Caco-2 (cell line): ENCODE measurements at places on chromosomes 13 and 19.

DNA sequence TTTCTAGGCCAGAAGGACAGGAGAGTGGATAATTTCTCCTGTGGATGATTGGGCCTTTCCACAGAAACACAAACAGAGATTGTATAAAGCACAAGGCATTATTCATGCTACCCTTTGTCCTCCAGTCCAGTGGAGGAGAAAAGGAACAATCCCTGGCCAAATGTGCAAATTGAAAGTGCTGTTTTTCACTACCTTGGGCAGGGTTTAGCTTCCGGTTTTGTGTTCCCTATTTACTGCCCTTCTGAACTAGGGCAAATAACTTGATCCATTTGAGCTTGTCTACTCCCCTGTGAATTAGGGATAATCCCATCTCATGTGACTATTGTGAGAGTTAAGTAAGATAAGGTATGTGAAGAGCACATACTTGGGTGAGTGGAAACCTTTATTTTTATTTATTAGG, 13.3 kb downstream of the PDX1 start:
- DNase-seq: no peak

DNA sequence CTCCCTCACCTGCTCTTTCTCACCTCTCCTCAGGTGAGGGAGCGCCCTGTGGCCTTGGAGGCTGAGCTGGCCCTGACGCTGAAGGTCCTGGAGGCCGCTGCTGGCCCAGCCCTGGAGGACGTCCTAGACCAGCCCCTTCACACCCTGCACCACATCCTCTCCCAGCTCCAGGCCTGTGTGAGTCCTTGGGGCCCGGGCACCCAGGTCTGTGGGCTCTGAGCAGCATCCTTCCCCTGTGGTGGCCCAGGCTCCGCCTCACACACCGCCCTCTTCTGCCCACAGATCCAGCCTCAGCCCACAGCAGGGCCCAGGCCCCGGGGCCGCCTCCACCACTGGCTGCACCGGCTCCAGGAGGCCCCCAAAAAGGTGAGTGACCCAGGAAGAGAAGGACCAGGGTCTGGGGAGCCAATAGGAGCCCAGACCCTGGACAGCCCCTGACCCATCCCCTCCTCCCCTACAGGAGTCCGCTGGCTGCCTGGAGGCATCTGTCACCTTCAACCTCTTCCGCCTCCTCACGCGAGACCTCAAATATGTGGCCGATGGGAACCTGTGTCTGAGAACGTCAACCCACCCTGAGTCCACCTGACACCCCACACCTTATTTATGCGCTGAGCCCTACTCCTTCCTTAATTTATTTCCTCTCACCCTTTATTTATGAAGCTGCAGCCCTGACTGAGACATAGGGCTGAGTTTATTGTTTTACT, 1.9 kb downstream of the IFNL1 start:
- no peak for DNase-seq

GRCh38 chr13:63307228-63307627, 1891.6 kb upstream of the PCDH20 start:
- no peak for DNase-seq

- DNase-seq: no peak
Observed at GRCh38 chr19:14181906-14182305, 24.1 kb downstream of the ADGRL1 start.

- DNase-seq: no peak
Observed at GRCh38 chr19:5356918-5357317, 16.3 kb upstream of the PTPRS start.

GRCh38 chr13:113796211-113796963, 37.4 kb downstream of the TMEM255B start:
- DNase-seq: no peak

GRCh38 chr13:45510672-45511071, 45.9 kb downstream of the COG3 start:
- no peak for DNase-seq

DNA sequence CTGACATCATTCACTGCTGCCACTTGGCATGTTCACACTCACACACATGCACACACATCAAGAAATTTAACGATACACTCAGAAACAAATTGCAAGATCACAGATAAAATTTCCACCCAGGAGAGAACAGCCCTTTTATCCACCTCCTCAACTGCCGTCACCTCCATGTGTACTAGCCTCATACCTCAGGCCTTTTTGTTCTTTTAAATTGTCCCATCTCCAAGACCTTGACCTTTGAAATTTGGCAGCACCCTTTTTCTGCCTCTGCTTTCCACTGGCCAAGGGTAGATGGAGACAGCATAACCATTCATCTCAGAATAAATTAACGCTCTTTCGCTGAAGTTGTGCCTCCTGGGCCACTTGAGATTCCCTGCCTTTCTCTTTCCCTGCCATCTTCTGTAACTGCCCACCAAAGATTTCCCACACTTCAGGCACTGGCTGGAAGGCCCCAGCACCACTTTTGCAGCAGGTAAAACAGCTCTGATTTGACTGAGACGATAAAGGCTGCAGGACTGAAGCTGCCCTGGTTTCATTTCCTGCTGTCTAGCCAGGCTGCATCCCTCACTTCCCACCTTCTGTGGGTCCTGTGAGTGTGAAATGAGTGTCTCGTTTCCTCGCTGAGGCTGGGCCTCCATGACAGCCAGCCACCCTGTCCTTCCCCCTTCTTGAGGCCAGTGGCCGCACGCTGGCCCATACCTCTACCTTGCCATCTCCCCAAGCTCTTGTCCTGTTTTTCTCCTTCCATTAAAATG, 39.3 kb downstream of the MBNL2 start:
- no peak for DNase-seq

GRCh38 chr19:5023128-5023571, 54.2 kb downstream of the KDM4B start:
- no peak for DNase-seq

DNA sequence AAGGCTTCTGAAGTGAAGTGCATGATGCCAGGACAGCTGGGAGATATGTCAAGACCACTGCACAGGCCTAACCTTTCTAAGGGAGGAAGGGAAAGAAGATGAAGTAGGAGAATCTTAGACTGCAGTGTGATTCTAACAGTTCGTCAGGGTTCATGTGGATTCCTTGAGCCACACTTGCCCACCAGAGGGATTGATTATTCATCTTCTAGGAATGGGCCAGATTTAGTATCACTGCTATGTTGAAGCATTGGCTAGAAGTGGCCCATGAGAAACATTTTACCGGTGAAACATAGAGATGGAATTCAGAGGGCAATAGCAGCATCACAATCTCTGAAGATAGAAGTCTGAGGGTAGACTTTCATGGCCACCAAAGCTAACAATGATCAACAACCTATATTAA, 550.8 kb upstream of the SLITRK1 start:
- DNase-seq: no peak

DNA sequence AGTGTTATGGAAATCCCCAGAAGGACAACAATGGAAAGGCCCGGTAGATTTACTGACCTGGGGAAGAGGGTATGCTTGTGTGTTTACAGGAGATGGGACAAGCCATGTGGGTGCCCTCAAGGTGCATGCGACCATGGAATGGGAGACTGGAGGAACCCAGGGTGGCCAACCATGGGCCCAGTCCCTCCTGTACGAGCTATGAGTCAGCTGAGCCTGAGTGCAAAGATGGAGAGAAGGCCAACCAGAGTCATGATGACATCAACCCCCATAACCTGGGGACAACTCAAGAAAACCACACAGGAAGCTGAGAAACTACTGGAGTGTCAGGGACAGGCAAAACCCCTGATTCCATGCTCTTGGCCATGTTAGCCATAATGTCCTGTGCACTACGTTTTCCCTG, 7.8 kb downstream of the ZNF350 start:
- no peak for DNase-seq

DNA sequence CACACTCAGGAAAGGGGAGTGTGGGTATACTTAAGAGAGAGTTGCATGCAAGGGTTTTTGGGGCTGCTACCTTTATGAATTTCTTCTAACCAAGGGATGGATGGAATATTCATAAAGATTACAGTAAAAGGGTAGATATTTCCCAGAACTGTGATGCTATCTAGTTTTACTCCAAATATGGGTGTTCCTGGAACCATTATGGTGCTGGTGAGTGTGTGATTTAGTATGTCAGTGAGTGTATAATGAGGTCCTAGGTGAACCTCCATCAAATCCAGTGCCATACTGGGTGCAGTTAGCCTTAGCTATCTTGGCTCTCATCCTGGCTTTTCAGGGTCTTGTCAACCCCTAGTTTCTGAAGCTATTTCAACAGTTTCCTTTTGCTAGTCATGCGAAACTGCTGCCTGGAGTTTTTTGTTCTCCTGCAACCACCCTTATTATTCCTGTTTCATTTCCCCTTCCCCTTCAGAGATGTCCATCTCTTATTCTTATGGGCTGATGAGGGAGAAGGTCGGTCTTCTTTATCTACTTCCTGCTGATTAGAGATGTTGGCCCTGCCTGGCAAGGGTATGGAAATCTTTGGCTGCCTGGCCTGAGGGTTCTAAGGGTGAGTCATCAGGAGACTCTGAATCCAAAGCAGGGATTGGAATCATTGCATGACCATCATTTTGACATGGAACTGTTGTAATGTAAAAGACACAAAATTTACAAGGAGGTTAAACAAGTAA, 202.3 kb downstream of the NBEA start:
- no peak for DNase-seq

DNA sequence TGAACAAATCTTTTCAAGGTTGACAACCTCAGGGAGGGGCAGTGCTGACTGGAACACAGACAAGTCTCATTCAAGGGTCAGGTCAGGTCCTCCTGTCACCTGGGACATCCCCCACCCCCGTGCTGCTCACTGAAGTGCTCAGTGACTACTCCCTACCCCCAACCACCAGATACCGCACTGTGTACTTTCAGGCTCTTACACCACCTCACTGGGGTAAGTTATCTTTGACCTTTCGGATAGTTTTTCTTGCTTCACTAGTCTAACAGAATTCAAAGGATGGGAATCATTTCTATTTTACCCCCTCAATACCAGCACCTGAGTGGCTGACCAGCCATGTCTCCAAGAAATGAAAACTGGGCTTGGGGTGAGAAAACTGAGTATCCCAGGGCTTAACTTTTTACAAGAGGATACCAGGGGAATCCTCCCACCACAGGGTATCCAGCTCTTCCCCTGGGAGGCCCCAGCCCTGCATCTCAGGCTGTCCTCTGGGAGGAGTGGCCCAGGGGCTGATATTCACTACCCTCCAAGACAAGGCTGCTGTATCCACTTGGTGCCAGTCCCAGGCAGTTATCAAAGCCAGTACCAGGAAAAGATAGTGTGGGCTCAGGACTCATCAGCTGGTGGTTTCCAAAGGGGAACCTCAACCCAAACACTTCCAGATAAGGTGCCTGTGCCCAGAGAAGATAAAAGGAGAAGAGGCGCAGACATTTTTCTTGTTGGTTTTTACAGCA, 2.1 kb downstream of the ZNF563 start:
- DNase-seq: peak; percentile 54

- DNase-seq: no peak
Observed at GRCh38 chr13:33640832-33641231, 177.1 kb upstream of the RFC3 start.

- no peak for DNase-seq
Observed at GRCh38 chr19:27846944-27847343, 1366.0 kb downstream of the UQCRFS1 start.

GRCh38 chr19:44111910-44112463, 1.2 kb upstream of the ZNF225 start:
- peak; percentile 61 for DNase-seq

GRCh38 chr13:21243045-21243897, 66.8 kb downstream of the MRPL57 start:
- no peak for DNase-seq

DNA sequence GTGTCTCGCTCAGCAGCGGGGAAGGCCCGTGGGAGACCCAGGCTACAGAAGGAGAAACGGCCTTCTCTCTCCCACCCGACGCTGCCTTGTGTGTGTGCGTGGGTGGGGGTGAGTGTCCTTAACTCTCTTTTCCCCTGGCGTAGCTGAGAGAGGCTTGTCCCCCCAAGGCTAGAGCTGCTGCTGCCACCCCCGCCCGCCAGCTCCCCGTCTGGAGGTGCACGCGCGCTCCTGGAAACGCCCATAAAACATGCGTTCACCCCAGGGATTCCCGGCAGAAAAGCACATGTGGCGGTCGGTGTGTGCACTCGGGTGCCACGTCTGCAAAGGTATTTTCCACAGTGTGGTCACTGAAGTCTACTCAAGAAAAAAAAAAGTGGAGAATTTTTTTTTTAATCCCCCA, 36.1 kb downstream of the GADD45B start:
- no peak for DNase-seq

DNA sequence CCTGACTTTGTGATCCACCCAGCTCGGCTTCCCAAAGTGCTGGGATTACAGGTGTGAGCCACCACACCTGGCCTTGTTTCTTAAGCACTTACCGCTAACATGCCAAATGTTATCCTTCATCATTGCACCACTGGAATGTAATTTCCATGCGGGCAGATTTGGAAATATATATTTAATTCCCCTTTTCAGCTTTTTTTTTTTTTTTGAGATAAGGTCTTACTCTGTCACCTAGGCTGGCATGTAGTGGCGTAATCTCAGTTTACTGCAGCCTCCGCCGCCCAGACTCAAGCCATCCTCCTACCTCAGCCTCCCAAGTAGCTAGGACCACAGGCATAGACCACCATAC, 4.3 kb upstream of the UPK1A start:
- DNase-seq: no peak

- no peak for DNase-seq
Observed at GRCh38 chr13:28590461-28590860, 68.5 kb upstream of the POMP start.

GRCh38 chr13:42497798-42498197, 76.2 kb upstream of the TNFSF11 start:
- no peak for DNase-seq

DNA sequence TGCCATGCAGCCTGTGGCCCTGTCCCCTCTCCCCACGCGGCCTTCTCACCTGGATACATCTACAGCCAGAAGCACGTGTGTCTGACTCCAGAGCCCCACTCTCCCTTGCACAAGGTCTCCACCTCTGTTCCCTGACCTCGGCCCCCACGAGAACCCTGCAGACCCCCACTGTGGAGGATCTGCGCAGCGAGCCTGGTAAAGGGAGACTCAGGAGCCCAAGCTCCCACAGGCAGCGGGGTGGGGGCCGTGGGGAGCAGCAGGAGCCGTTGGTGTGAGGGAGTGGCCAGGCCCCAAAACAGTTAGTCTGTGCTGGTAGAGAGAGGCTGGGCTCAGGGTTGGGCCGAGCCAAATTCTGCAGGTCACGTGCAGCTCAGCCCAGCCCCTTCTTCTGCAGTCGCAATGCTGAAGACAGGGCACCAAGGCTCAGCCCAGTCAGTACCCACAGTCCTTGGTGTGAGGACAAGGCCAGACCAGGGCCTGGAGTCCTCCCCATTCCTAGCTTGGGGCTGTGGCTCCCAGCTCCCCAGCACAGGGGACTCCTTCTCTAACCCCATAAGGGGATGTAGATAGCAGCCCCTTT, 28.7 kb upstream of the SLC7A10 start:
- no peak for DNase-seq

GRCh38 chr13:70817576-70817975, 709.3 kb upstream of the KLHL1 start:
- DNase-seq: no peak
